ENCODE measurements at places on chromosomes 1 and 21.

DNA sequence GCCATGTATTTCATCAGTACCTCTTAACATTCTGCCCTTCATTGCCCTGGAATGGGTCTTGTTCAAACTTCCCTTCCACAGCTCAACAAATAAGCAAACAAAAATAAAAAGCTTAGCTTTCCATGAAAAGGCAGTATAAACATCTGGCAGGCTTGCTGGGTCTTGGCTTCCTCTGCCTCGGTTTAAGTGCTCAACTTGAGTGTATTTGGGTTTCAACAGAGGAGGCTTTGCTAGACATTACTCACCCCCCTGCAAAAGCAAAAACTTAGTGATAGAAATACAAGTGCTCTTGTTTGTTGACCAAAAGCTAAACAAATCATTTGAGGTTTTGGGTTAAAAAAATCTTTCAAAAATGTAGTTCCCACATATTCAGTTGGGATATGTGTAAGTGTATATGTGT is 518.5 kb downstream of the PLPP3 start:
- DNase-seq = no peak

DNA sequence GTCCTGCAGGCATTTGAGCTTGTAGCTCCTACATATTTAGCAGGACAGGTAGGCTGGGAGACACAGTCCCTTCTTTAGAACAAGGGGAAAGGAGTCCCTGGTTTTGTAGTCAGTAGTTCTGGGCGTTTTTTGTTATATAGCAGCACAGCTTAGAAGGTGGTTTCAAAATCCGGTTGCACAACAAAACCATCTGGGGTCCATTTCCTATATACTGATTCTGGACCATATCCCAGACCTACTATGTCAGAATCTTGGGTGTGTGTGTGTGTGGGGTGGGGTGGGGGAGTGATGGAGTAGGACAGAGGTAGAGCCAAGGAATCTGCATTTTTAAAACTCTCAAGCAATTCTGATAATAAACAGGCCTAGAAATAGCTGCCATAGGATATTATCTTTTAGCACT is 21.6 kb downstream of the METTL13 start:
- DNase-seq = peak; percentile 75

DNA sequence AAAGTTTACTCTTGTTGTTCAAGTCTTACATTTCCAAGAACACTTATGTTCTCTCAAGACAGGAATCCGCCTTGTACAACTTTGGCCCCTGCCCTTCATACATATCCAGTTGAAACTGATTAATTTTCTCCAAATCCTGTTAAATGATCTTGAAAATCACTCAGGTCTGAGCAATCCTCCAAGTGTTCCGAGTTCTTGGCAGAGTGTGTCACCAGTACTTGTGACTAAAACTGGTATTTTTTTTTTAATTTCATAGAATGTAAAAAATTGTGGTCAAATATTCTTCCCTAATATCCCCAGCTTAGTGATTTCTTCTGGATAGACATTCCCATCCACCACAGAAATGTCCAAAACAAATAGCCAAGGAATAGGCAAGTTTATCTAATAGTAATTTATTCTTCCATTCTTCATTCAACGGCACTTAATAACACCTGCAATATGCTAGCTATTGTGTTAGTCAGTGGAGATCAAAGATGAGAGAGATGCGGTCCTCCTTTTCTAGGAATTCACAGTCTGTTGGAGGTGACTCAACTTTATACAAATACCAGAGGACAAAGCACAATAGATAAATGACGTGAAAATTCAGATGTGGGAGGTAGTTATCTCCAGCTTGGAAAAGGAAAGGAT is 71.4 kb downstream of the DIRAS3 start:
- peak; percentile 93 for DNase-seq

GRCh38 chr1:218344814-218345672 is at the start of gene TGFB2:
Gene TGFB2 (plus strand): TSS chr1:218345336. CDS start chr1:218346702, 1,366 bp downstream.
- DNase-seq = peak; percentile 78

GRCh38 chr1:16189921-16190621 is 22.4 kb downstream of the ARHGEF19 start:
- DNase-seq = no peak

- no peak for DNase-seq
These were observed 27.0 kb downstream of the VCAM1 start for GRCh38 chr1:100746542-100746932.
